ENCODE measurements at places on chromosomes 5 and 9.
A peak's percentile ranks its signal among the peaks of the same experiment; 100 is the strongest.

DNA sequence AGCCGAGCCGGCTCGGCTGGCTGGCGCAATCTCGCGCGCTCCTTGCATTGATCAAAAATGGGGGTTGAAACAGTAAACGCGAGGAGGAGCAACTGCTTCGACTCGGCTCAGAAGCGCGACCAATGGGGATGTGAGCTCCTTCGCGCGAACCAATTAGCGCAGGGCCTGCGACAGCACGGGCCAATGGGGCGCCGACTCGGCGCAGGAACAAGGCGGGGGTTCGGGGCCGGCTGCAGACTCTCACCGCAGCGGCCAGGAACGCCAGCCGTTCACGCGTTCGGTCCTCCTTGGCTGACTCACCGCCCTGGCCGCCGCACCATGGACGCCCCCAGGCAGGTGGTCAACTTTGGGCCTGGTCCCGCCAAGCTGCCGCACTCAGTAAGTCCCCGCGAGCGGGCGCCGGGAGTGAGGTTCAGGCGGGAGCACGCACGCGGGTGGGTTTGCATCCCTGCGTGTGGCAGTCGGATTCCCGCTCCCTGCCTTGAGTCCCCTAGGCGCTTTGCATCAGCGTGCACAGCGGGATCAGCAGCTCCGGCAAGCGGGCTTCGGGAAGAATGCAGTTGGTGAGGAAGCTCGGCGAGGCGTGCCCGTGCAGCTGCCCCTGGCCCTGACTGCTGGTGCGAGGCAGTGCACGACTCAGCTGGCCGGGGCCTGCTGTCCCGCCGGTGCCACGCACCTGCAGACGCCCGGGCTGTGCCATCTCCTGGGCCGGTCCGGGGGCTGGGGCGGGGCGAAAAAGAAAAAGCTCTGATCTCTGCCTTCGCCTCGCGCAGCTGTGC, at the start of gene PSAT1:
PSAT1 (plus strand) TSS at position 233 of the 779 bp plus-strand sequence; CDS start at position 319, 86 bp downstream.
- DNase-seq: peak; percentile 69

DNA sequence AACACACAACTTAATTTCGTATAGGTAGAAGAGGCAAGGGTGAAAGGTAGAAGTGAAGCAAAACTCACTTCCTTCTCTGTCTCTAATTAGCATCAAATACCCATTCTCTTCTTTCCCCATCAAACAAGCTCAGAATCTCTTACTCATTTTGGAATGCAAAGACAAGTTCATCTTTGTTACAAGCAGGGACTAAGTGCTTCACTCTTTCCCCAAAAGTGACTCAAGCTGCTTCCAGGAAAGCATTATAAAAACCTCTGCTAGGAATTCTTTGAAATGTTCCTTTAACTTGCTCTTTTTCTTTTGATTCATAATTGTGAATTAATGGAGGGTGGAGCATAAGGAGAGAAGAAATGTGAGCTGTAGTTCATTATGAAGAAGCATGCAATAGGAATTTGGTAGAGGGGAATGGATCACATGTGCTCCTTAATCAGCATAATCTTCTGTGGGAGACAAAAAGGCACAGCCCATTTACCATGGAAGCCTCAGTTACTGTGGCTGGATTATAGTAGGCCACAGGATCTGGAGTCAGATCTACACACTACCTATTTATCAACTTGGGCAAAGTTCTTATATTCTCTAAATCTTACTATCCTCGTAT, 109.5 kb upstream of the DPYSL3 start:
- DNase-seq: no peak

DNA sequence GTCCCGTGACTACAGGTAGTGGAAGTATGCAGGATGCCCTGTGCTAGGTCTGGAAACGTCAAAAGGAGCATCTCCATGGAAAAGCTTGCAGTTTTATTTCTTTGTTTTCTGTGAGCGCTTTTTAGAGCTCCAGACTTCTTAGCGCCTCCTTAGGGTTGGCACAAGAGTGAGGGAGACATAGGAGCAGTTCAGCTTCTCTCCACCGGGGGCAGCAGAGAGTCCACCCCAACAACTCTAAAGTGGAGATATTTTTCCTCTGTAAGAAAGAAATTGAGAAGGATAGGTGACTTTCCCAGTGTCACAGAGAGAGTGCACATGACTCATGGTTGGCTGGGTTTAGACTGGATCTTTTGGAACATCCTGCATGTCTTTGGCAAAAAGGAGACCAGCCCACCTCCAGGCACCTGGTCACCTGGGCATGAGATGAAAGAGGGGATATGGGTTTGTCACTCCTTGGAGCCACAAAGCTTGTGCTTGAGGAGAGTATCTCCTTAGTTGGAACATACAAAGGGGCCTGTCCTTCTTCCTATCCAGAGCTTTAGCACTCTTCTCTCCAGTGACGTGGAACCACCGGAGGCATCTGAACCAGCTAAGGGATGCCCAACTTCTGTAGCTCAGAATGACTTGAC, 637.7 kb downstream of the SEMA5A start:
- no peak for DNase-seq

DNA sequence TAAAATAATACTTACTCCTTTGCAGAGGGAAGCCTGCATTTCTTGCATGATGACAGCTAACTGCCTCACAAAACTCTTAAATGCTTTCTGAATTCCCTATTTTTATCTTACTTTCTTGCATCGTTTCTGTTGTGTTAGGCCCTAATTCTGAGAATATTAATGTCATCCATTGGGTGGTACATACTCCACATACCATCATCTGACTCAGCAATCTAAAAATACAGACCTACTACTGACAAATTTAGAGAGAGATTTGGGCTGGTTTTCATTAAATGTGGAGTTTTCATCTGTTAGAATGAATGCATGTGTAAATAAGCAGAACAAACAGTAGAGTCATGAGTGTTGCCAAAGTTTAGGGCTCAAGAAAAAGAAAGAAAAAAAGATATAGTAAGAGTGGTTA, 26.5 kb upstream of the KCNN2 start:
- DNase-seq: no peak

DNA sequence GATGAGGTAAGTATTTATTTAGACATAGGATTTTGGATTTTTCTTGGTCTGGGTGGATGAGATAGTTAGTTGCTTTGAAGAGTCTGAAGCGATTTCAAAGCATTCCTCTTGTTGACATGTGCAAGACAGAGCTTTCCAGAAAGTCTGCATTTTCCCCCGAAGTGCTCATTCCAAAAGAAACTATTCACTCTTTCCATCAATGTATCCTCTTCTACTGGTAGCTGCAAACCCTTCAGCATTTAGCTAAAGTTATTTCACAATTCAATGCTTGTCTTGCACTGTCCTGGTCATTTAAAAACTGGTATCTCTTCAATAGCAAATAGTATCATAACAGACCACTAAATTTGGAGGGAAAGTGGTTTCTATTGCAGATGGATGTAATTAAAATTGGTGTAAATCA, 13.0 kb downstream of the NREP start:
- no peak for DNase-seq

All from activated gamma-delta T cell (primary cell).